T-helper 17 cell (primary cell): ENCODE measurements at places on chromosomes 11 and 22.

DNA sequence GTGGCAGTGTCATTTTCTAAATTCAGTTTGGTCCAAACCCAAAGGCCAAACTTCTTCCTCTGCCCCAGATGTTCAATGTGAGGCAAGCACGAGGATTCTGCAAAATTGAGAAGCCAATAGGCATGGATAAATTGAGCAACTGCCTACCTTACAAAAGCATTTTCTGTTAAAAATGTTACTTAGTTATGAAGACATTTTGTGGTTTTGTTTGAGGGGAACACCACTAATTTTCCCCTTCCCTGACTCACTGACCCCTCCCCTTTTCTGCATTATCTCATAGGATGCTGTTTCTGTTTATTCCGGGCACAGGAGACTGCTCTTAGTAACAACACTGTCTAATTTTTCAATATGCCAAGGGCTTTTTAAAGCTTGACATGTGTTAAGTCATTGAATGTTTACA is 462.8 kb downstream of the INSC start:
- DNase-seq = no peak

DNA sequence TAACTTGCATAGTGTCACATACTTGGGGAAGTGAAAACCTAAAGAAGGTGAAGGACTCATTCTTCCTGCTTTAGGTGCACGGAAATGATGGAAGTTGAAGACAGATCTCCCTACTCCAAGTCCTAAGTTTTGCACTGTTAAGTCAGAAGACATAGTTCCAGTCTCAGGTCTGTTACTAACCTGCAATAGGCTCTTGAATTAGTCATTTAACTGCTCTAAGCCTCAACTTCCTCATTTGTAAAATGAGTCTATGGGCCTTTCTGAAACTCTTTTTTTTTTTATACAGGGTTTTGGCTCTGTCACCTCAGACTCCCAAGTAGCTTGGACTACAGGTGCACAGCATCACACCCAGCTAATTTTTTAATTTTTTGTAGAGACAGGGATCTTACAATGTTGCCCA is 30.8 kb upstream of the POU2AF1 start:
- no peak for DNase-seq

DNA sequence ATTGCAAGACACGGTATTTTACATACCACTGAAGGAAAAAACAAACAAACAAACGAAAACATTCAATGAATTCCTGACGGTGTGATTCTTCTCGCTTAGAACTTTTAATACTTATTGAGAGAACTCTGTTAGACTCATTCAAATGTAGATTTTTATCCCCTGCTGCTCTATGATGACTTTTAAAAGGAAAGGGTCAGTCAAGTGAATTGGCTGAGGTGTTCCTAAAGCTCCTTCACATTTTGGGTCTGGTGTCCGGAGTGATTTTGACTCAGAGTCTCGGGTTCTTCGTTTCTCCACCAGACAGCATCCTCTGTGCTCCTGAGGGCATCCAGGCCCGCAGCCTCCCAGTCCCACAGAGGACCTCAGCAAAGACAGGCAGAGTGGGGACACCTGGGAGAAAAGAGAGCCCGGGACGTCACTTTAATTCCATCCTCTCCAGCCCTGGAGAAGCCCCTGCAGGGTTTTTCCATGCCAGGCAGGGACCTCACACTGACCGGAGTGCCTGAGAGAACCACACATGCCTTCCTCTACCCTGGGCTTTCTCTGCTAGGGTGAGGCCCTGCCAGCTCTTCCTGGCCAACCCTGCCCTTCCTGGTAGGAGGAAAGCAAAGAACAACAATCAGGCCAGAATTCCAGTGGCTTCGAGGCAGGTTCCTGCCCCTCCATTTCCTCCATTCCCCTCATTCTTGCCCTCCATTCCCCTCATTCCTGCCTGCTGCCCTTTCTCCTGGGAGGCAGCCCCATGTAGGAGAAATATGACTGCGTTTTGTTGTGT is 1.4 kb upstream of the CSF2RB start:
- no peak for DNase-seq

- DNase-seq = peak; percentile 65
These were observed 796 bp upstream of the YIF1A start for GRCh38 chr11:66289548-66290329.

GRCh38 chr22:29311464-29312217 is 3.9 kb downstream of the RASL10A start:
- DNase-seq = no peak

- no peak for DNase-seq
These were observed 149.1 kb downstream of the SHANK2 start for GRCh38 chr11:71103266-71103665.

DNA sequence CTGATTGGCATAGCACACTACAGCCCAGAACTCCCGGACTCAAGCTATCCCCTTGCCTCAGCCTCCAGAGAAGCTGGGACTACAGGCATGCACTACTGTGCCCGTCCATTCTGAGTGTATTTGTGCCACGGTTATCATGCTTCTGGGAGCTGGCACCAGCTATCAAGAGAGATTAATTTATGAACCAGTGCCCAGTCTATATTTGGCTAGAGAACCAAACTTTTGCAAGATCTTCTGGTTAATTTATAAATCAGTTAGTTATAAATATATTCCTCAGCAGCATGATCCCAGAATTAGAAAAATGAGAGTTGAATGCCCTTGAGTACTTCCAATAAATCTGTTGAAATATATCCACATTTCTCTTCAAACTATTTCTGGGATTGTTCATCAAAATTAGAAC is 67.5 kb upstream of the OR5AN1 start:
- no peak for DNase-seq

DNA sequence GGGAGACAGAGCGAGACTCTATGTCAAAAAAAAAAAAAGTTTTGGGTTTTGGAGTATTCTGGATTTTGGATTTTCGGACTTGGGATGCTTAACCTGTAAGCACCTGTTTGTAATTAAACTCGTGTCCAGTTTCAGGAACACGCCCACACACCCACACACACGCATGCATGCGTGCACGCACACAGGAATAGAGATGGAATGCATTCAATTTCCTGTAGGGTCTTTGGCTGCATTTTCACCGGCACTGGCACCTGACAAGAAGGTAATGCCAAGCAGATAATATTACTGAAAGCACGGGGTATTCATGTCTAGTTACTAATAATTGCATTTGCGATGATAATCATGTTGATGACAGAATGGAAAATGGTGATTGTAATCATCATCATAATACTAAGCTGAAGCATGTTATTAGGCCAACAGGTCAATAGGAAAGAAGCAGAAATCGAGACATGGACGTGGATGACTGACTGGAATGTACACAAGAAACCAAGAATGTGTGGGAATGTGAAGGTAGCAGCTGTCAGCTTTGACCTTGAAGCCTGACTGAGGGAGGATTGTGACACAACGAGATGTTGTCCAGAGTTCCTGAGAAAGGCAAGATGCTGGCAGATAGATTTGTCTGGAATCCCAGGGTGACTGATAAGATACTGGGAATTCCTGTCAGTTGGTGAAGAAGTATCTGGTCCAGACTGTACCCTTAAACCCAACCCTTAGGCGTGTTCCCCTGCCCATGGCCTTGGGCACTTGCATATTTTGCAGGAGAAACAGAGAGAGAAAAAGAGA is 108.6 kb downstream of the SYN3 start:
- no peak for DNase-seq

GRCh38 chr11:2940147-2940920 is 11.1 kb upstream of the PHLDA2 start:
- no peak for DNase-seq

GRCh38 chr11:104855965-104856364 is 42.3 kb downstream of the CASP12 start:
- no peak for DNase-seq

DNA sequence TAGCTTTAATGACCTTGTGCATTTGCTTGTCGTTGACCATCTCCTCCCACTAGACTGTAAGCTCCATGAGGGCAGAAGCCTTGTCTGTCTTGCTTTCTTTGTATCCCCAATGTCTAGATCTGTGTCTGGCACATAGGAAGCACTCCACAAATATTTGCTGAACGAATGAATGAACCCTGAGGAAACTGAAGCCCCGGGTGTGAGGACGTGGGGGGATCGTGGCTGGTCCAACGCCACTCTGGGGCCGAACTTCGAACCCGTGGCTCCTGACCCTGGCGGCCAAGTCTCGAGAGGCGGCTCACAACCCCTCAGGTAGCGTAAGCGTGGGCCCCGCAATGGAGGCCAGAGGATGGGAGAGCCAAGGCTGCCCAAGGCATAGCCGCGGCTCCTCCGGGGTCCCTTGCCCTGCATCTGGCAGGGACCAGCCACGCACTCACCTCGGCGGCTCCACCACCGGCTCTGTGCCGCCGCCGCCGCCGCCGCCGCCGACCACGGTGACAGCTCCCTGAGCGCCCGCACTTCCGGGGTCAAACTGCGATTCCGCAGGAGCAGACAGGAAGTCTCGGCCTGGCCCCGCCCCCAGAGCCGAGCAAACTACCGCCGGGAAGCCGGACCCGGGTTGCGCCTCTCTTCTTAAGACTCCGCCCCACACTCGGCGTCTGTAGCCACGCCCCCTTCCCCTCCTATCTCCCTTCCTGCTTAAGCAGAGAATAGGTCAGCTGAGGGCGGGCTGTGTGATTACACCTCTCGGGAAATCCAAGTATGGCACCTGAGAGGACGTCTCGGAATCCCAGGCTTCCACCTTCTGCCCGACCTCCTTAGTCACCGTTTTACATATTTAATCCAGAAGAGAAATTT is at the start of gene ASCC2:
Gene ASCC2, minus strand, starts transcription at position 534 of the 858 bp plus-strand sequence. CDS start 5,949 bp downstream, outside the sequence.
- peak; percentile 98 for DNase-seq

DNA sequence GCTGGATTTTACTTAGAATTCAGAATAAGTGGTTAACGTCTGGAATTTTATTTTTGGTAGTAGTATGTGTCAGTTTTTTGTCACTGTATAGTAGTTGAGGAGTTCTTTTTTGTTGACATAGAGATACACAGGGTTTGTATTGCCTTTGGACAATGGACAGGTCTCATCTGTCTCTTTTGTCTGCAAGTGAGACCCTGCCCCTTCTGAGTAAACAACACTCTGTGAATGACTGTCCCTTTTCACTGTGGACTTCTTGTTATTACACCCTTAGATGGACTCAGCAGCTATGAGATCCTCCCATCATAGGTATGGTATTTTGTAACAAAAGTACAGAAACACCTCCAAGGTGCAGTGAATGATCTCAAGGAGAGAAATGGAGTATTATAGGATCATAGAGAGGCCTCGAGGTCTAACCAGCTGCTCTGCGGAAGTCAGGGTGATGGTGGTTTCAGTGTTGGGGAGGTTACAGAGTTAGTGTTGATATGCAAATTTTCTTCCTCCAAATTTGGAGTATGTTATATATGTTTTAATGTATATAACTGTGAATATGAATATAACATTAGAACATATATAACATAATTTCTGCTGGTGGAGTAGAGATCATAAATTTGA is 7.8 kb downstream of the PPP6R3 start:
- no peak for DNase-seq

DNA sequence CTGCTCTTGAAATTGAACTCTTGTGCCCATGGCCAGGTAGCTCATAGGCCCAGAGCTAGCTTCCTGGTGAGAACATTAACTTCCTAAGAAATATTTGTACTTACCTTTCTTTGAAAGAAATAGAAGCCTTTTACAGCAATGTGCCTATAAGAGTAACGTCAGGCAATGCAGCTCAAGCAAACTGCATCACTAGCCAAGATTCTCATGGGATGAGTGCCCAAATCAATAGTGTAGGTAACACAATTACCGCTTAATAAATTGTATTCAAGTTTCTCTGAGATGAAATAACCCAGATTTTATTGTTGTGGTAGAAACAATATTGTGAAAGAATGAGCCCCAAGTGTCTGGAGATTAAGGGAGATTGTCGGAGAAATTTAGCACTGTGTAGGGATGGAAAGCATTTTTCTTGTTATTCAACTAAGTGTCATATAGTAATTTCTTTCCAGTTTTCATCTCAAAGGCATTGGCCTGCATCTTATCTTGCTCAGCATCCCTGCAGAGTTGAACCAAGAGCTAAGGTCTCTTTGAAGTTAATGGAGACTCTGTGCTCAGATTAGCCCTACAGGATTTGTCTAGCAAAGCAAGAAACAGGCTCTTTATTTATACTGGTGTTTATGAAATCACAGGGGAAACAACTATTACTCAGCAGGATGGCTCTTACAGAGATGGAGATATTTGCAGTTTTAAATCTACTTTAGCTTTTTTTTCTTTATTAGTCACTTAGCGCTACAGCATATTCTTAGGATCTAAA is 321.0 kb upstream of the PDGFD start:
- no peak for DNase-seq

DNA sequence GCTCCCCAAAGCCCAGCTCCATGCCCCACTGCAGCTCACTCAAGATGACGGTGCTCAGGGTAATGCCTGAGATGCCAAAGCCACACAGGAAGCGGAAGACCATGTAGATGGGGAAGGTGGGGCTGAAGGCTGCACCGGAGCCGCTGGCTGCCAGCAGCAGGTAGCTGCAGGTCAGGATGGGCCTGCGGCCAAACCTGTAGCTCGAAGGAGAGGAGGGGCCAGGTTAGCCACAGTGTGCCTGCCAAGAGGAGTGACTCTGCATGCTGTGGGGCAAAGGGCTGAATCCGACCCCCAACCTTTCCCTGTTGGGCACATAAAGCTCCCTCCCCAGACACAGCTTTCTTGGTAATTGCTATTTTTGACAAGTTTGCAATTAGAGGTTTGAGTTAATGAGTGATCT is 14.9 kb upstream of the SLC22A6 start:
- no peak for DNase-seq

- no peak for DNase-seq
These were observed 21.6 kb downstream of the AAMDC start for GRCh38 chr11:77842441-77843121.

DNA sequence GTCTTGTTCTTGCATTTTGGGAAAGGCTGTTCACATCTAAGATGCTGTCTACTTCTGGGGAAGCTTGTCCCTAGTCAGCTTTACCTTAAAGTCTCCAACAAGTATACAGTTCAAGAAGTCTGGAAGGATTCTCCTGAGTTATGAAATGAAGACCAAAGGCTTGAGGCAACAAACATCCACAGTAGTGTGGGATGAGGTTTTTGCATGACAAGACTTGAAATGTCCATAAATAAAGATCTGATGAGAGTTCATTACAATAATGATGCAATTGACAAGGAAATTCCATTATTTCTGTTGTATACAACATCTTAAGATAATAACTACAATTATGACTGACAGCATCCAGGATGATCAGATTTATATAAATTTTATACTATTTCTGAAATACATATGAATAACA is 21.3 kb upstream of the KDM4E start:
- no peak for DNase-seq

DNA sequence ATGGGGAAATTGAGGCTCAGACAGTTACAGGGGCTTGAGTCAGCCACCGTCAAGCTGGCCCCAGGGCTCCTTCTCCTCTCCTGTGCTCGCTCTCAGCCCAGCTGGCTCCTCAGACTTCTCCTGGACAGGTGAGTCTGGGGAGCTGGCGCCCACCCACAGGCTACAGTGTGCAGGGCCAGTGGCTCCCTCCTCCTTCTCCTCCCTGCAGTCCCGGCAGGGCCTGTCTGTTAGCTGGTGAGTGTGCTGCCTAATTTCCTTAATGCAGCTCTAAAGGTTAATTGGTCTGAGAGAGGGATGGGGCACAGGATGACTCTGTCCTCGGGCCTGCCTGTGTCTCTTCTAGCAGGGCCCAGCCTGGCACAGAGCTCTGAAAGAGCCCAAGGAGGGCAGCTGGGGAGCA is 31.7 kb downstream of the LMO1 start:
- DNase-seq = no peak

- no peak for DNase-seq
These were observed 71.4 kb upstream of the GRK3 start for GRCh38 chr22:25492841-25493734.

- DNase-seq = no peak
These were observed 19.5 kb upstream of the MS4A8 start for GRCh38 chr11:60679879-60680278.

GRCh38 chr22:29503811-29504372 is 23.9 kb downstream of the NEFH start:
- no peak for DNase-seq
